ENCODE measurements at places on chromosomes 6 and 20. TPM values are rescaled to one million over a fixed set of nuclear protein-coding genes. Genes with fewer than 3 reads are reported as not detected.
A peak's percentile ranks its signal among the peaks of the same experiment; 100 is the strongest.

The SOX4 gene
- 143 TPM for polyA plus RNA-seq

The POPDC3 gene
- 0.37 TPM for polyA plus RNA-seq

The TOX2 gene
- 2.7 TPM for polyA plus RNA-seq

The CDSN gene
- not detected for polyA plus RNA-seq

- DNase-seq, result no peak
Observed at GRCh38 chr6:41726876-41727275, 8.5 kb downstream of the TFEB start.

- DNase-seq, result no peak
Observed at GRCh38 chr6:148657048-148657447, 89.8 kb upstream of the UST start.

DNA sequence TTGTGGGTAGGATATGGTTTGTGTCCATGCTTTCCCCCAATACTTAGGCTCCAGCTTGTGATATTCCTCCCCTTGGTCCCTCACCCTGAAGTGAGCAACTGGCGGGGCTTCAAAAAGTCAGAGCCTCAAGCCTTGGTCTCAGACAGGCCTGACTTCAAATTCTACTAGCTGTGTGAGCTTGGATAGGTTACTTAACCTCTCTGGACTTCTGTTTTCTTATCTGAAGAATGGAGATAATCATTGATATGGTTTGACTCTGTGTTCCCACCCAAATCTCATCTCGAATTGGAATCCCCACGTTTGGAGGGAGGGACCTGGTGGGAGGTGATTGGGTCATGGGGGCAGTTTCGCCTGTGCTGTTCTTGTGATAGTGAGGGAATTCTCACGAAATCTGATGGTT lies 94.9 kb upstream of the CD83 start:
- DNase-seq, result no peak

- no peak for DNase-seq
Observed at GRCh38 chr20:11918391-11918845, 725 bp downstream of the BTBD3 start.

GRCh38 chr6:107642095-107642860 lies 152.4 kb downstream of the SOBP start:
- DNase-seq, result no peak

DNA sequence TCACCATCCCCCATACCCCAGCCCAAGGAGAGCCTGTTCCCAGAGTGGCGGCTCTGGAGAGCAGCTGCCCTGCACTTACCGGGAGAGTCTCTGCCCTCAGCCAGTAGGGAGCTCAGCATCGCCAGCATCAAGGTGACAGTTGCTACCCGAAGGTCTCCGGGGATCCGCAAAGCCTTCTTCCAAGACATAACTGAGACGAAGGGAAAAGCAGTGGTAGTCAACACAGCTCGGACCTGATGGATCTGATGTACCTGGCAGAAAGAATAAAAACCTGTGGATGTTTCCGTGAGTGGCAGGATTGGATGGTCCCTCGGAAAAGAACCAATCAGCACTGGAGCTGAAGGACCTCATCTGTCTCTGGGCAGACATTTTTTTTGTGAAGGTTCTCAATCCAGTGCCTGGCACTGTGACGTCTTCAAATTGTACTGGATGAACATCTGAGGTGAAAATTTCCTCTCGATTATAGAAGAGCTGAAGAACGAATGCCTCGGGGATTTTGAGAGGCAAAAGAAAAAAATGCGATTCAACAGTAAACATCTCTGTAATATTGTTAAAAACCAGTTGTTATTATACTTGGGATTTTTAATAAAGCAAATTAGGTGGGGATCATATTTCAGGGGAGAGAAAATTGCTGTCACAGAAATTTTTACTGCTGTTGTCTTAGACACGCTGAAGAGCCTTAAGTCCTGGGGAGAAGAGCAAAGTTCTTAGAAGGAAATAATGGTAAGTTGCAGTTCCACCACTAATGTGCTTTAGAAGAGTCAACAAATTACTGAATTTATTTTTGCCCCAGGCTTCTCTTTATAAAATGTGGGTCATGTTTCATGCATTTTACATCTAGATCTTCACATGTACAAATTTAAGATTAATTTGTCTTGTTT lies at the start of gene HLA-DQB1:
HLA-DQB1 (minus strand) TSS at position 238 of the 881 bp plus-strand sequence; CDS start at position 188, 50 bp downstream.
- DNase-seq, result peak; percentile 62

DNA sequence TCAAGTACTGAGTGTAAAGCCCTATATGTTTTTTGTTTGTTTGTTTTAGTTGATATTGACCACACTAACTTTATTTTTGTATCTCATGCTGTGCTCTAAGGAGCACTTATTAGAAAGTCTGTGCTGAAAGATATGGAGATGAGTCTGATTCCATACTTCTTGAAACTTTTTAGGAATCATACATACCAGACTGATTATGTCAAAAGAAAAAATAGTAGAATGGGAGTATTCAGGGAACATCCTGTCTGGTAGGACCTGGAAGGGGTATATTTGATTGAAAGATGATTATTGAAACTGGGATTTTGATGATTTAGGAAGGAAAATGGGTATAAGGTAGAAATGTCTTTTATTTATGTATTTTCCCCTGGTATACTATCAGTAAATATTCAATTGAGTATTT lies 111.4 kb downstream of the QKI start:
- DNase-seq, result no peak

- DNase-seq, result no peak
Observed at GRCh38 chr6:43773980-43774775, 4.2 kb downstream of the VEGFA start.

DNA sequence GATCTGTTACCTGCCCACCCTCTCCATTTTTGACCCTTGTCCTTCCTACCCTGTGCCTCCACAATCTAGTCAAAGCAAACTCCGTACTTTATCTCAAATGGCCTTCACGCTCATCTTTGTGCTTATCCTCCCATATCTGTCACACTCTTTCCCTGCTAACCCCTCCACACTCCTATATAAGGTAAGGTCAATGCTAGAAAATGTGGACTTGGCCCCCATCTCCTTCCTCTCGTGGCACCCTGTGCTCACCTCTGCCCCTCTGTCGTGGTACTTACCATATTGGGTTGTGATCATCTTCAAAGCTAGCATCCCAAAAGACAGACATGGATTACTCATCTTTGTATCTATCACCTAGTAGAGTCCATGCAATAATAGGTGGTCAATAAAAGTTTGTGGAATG lies 127.6 kb upstream of the FOXQ1 start:
- no peak for DNase-seq

- no peak for DNase-seq
Observed at GRCh38 chr20:14319704-14320103, 17.7 kb downstream of the FLRT3 start.

GRCh38 chr6:160995271-160995670 lies 3.7 kb downstream of the MAP3K4 start:
- no peak for DNase-seq

- DNase-seq, result no peak
Observed at GRCh38 chr20:17972121-17972520, 3.3 kb downstream of the MGME1 start.
